HTR-8/SVneo (cell line): ENCODE measurements at places on chromosomes 4 and X.

DNA sequence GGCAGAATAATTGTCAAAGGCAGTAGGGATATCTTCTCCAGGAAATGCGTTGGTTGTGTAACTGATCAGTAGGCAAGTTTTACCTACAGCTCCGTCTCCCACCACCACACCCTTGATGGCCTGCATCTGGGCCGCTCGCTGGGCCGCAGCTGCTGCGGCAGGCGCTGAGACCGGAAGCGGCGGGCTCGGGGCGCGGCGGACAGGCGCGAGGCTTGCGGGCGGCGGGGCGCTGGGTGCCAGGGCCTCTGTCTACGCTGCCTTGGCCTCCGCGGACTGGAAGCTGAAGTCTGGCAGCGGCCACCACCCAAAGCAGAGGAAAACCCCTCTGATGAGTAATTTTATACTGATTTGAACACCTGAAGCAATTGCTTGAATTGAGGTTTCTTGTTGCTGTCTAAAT, 124.2 kb upstream of the ZIC3 start:
- DNase-seq: no peak

- DNase-seq: no peak
Measured at GRCh38 chr4:173294444-173294843, 39.7 kb downstream of the HMGB2 start.

GRCh38 chrX:136065044-136065671, 79.9 kb downstream of the SLC9A6 start:
- peak; percentile 6 for DNase-seq

- DNase-seq: no peak
Measured at GRCh38 chr4:76881375-76881774, 16.6 kb downstream of the SOWAHB start.

DNA sequence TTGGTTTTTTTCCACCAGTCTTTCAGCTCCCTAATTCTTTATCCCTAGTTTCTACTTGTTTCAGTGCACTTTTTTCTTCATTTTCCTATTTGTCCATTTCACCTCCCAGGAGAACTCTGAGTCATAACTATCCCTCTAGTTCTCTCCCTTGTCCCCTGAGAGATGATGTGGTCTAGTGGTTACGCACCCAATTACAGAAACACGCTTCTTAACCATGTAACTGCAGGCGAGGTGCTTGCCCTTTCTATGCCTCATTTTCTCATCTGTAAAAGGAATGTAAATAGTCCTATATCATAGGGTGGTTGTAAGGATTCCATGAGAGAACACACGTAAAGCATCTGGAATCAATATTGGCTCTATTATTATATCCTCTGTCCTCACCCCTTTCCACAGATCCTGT, 8.8 kb upstream of the GRPR start:
- DNase-seq: no peak

DNA sequence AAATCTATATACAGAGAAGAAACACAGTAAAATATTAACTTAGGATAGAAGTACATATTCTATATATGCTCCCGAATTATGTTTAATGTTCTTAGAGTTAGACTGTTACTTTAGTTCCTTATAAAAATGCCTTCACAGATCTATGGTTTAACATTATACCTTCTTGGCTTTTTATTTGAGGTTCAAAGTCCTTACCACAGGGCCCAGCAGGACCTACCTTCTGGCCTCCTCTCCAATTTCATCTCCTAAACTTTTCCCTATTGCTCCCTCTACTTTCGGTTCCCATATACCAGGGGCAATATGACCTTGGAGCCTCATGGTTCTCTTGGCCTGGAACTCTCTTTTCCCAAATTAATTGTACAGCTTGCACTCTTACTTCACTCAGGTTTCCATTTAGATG, 11.8 kb downstream of the ANKRD37 start:
- DNase-seq: no peak

DNA sequence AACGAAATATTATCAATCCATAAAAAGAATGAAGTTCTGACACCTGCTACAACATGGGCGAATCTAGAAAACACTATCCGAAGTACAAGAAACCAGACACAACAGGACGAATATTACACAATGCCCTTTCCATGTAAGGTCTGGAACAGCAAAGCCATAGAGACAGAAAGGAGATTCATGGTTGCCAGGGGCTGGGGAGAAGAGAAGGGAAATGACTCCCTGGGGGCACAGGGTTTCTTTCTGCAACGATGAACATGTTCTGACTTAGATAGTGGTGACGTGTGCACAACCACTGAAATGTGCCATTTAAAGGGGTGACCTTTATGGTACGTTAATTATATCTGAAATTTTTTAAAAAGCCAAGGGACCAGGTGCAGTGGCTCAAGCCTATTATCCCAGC, 28.3 kb downstream of the GPR143 start:
- no peak for DNase-seq

GRCh38 chr4:160745126-160745525, 1418.7 kb downstream of the FSTL5 start:
- DNase-seq: peak; percentile 0

DNA sequence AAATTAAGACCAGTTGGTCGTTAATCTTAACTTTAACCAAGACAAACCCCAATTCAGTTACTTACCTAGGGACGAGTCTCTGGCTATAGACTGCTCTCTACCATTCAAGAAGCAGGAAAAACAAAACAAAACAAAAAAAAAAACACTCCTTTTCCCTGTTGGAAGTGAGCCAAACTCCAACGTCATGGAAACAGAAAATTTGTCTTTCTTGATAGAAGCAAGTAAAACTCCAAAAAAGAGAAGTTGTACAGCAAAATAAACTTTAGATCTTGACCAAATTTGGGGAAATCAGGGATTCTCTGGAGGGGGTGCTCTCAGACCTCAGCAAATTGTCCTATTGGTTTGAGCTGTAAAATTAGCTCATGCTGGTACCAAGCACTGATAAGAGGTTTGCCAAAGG, 3.7 kb downstream of the CNGA1 start:
- DNase-seq: no peak

GRCh38 chrX:24245202-24245601, 68.7 kb downstream of the SUPT20HL2 start:
- DNase-seq: peak; percentile 76
